ENCODE measurements at places on chromosomes 13 and 19.

- DNase-seq, result no peak
These were observed 52.2 kb upstream of the RANBP3 start for GRCh38 chr19:6030214-6030507.

DNA sequence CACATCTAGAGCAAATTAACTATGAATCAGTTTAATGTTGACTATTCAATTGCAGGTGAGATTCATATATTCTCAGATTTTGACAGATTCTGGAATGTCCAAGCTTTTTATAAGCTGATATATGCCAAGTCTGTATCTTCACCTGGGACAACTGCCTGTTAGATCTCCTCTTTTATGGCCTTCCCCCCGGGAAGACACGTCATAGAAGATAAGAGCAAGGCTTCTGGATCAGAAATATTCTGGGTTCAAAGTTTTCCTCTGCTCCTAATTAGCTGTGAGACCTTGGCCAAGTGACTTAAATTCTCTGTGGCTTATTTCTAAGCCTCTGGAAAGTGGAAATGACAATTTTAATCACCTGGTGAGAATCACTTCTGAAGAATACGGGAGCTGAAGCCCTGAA, 187.5 kb downstream of the OXGR1 start:
- DNase-seq, result no peak

DNA sequence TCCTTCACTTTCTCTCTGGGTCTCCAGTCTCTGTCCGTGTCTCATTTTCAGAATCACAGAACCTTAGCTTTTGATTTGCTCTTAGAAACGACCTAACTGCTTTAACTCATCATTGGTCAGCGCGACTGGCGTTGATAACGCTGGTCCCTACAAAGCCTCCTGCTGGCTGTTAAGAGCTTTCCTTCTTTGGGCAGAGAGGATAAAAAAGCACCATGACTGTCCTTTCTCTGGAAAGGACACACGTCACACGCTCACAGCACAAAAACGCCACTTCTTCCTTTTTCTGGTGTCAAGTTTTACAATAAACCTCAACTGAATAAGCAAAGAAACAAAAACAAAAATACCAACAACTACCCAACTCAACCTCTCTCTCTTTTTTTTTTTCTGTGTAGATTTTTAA, 1.7 kb upstream of the KLK12 start:
- DNase-seq, result no peak

GRCh38 chr13:110246530-110246929, 60.4 kb downstream of the COL4A1 start:
- no peak for DNase-seq

DNA sequence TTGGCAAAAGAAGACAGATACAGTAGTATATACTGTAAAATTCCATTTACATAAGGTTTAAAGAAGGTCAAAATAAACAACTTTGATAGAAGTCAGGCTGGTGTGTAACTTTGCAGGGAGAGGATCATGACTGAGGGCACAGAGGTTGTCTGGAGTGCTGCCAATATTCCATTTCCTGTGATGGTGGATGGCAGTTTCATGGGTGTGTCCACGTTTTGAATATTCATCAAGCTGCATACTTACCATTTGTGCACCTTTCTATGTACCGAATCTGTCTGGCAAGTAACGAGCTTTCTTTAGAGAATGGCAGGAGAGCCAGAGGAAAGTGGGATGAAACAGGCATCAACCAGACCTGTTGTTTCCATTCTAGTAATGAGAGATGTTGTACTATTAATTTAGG, 420.5 kb upstream of the HTR2A start:
- no peak for DNase-seq

GRCh38 chr19:10010247-10010691, at the start of gene COL5A3:
Gene COL5A3 (minus strand): TSS chr19:10010504. CDS start chr19:10010385, 119 bp downstream.
- DNase-seq, result peak; percentile 73

DNA sequence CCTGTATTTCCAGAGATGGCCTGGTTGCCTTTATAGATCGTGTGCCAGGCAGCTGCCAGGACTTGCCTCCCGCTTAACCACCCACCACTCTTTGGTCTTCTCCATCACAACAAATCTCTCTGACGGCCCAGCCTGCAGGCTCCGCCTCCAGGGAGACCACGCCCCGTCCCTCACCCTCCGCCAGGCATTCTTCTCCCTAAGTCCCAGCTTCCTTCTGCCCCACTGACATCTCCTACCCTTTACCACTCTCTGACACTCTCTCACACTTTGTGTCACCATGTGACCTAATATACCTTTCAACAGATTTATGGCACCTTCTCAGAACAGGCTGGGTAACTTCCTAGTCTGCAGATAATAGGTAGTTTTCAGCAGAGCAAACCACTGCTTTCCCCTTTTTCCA, 95.1 kb downstream of the CAB39L start:
- no peak for DNase-seq

DNA sequence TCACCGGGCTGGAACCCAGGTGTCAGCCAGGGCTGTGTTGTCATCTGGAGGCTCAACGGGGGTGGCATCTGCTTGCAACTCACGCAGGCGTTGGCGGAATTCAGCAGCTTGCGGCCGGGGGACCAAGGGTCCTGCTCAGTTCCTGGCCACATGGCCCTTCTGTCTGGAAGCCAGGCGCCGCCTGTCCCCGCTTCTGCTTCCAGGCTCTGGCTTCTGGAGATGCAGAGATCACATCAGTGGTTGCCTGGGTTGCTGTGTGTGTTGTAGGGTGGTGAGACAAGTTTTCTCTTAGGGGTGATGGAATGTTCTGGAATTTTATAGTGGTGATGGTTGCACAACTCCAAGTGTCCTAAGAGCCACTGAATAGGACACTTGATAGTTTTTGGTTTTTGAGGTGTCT, 5.0 kb downstream of the ADAT3 start:
- no peak for DNase-seq

DNA sequence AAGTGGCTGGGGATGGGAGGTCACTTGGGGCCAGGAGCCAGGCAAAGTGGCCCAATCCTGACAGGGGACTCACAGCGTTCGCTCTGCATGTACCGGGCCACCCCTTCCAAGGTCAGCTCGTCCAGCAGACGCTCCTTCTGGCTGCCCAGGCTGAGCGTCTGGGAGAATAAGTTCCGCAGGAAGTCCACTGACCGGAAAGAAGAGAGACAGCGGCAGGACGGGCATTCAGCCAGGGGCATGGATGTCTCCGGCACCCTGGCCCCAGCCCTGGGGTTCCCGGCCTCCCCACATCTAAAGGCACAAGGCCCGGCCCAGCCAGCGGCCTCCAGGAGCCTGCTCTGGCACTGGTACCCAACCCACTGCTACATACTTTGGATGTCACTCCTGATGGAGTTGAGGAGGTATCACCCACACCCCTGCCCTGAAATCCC, 6.1 kb downstream of the SIRT2 start:
- DNase-seq, result no peak

DNA sequence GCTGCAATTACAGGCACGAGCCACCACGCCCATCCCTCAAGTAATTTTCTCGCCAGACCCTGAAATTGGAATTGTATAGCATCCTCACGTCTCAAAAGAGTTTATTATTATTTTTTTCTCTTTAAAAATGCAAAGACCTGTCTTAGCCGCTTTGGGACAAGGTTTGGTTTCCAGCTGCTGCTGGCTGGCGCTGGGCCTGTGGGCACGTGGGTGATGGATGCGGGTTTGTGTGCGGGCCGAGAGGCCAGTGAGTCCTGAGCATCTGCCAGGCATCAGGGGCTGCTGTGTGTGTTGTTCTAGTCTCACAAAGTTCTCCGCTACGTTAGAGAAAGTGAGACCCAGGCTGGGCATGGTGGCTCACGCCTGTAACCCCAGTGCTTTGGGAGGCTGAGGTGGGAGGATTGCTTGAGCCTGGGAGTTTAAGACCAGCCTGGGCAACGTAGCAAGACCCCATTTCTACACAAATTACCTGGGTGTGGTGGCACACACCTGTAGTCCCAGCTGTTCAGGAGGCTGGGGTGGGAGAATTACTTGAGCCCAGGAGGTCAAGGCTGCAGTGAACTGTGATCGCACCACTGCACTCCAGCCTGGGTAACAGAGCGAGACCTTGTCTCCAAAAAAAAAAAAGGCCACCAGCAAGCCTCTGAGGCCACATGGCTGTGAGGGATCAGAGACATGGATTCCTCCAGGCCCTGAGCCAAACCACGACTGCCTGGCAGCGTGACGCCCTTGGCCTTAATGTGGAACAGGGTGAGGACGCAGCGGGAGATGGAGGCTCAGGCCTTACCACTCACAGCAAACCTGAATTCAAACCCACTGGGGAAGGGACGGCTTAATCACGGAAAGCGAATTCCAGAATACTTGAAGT, 4.7 kb upstream of the TMPRSS9 start:
- DNase-seq, result no peak

GRCh38 chr13:30551189-30551588, 66.5 kb upstream of the USPL1 start:
- DNase-seq, result peak; percentile 5

DNA sequence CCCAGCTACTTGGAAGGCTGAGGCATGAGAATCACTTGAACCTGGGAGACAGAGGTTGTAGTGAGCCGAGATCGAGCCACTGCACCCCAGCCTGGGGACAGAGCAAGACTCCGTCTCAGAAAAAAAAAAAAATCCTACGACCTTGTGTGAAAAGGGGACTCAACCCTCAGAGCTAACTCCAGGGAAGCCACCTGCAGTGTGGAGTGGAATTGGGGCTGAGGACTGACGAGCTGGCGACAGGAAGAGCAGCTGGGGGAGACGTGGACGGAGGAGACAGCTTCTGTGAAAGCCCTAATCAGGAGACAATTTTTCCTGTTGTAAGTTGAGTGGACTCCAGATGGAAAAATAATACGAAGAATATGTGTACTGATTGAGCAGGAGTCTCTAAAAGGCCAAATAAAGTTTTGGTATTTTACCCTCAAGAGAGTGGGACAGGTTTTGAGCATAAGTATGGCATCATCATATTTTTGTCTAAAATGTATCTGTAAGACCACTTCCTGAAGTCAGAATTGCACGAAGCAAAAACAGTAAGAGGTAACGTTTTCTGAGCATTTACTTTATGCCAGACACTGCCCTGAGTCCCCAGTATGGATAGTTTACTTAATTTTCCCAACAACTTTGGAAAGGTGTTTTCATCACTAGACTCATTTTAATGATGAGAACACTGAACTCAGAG, 12.0 kb upstream of the LAIR1 start:
- no peak for DNase-seq

GRCh38 chr19:33227242-33227650, 1.6 kb upstream of the SLC7A10 start:
- no peak for DNase-seq

- DNase-seq, result peak; percentile 93
These were observed 1.1 kb upstream of the KCTD15 start for GRCh38 chr19:33795370-33796163.
